ENCODE measurements at places on chromosomes 16 and 17. TPM values are rescaled to one million over a fixed set of nuclear protein-coding genes. Genes with fewer than 3 reads are reported as not detected.

DNA sequence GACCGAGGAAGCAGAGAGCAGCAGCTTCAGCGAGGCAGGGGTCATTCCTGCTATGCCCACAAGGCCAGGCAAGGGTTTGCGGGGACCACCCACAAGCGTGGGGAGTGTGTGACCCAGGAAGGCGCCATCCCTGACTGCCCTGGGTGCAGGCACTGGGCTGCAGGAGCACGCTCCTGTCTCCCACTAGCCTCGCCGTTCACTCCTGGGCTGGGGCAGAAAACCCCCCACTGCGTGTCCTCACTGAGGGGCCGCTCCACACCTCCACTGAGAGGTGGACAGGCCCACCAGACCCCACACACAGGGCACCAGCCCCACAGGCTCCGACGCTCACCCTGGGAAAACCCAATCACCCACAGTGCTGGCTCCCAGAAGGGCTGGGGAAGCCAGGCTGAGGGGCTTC is 56.1 kb downstream of the KLHDC4 start:
- DNase-seq, result no peak

DNA sequence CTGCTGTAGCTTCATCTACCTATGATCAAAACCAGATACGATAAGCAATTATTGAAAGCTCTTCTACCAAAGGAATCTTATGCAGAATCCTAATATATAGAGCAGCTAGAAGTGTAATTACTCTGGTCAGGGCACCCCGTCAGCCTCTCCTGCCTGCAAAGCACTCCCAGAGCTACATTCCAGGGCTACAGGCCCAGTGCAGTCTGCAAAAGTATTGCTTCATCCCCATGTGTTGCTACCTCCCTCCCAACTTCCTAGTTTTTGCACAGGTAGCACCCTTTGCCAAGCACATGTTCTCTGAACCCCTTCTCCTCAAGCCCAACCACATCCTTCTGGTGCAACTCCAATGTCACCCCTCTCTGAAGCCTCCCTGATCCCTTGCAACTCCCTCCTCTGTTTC is 7.0 kb downstream of the CES5A start:
- DNase-seq, result no peak

Gene TPSB2
- total RNA-seq, result 4.4 TPM

- DNase-seq, result no peak
Measured at GRCh38 chr17:75634754-75635609, 1.7 kb downstream of the SMIM5 start.

- no peak for DNase-seq
Measured at GRCh38 chr16:55728797-55729196, 73.0 kb downstream of the SLC6A2 start.

Gene FGF11
- 2.1 TPM for total RNA-seq

DNA sequence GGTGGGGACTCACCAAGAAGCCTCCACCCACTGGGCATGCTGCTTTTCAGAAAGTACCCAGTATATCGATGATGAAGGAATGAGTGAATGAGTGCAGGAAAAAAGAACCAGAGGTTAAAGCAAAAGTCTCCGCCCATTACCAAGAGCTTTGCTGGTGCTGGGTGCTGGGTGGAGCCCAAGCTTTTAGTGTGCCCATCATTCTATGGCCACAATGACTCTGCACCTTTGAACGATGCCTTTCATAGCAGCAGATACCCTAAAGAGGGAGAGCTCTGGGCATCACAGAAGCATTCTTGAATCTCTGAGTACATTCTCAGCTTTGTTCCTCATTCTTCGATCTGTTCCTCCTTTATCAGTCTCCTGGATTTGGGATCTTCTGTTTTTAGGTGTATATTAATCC is 450.7 kb upstream of the CCL2 start:
- no peak for DNase-seq

DNA sequence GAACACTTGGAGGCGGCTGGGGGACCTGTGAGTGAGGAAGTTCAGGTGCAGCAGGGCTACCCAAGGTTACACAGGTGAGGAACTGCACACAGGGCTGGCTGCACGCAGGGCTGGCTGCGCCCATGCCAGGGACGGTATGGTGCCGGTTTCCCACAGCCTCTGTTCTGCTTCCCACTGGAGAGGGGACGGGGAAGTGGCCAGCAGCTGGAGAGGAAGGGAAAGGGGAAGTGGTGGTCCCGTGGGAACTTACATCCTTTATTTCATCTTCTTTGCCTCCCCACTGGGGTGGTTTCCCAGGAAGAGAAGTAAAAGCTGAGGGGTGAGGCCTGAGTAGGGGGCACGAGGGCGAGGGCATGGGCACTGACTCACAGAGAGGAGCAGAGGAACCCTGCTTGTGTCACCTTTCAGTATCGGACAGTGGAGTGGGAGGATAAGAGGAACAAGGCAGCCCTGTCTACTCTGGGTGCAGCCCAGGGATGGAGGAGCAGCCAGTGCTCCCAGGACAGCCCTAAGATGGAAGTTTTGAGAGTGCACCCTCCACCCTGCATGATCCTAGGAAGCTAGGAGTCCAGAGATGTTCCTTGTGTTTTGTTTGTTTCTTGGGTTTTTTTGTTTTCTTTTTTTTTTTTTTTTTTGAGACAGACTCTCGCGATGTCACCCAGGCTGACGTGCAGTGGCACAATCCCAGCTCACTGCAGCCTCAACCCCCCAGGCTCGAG is 25.5 kb upstream of the CDH1 start:
- no peak for DNase-seq

GRCh38 chr16:66275775-66276428 is 90.6 kb upstream of the CDH5 start:
- DNase-seq, result no peak
